ENCODE measurements at places on chromosomes 6 and 20. TPM values are rescaled to one million over a fixed set of nuclear protein-coding genes. Genes with fewer than 3 reads are reported as not detected.

Gene TAPBP
- total RNA-seq: 415 TPM

Gene IMPG1
- not detected for total RNA-seq

Gene PRSS35
- not detected for total RNA-seq

Gene DOK5
- 3.1 TPM for total RNA-seq

Gene GNMT
- 0.71 TPM for total RNA-seq

Gene DYNLT2
- total RNA-seq: 2.5 TPM

Gene CST7
- 98.4 TPM for total RNA-seq

Gene FAM110A
- total RNA-seq: 28.3 TPM

Gene CTCFL
- not detected for total RNA-seq

Gene HLA-DQA2
- 13.2 TPM for total RNA-seq

Gene APMAP
- total RNA-seq: 47.3 TPM

Gene SLC22A23
- 0.42 TPM for total RNA-seq

Gene SCRT2
- total RNA-seq: not detected

Gene RIPPLY2
- total RNA-seq: not detected

Gene KCNG1
- total RNA-seq: not detected

Gene CALHM6
- 86.6 TPM for total RNA-seq
